Stimulated activated CD8-positive, alpha-beta memory T cell treated with anti-CD3 and anti-CD28 coated beads, Interleukin-4, amount 100 ng/mL, for 4 hours (primary cell): ENCODE measurements at places on chromosomes 5 and 9.
A peak's percentile ranks its signal among the peaks of the same experiment; 100 is the strongest.

DNA sequence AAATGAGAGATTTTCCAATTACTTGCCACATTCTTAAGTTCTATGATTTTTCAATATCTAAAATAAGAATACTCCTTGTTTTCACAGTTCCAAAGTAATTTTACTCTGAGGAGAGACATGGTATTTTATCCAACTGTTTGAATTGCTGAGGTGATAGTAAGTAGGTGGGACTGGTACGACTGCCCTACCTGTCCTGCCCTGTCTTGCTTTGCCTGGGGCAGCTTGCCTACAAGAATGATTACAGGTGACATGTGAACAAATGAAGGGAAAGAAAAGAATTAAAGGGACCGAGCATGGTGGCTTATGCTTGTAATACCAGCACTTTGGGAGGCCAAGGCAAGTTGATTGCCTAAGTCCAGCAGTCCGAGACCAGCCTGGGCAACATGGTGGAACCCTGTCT is 41.6 kb upstream of the HMGCS1 start:
- DNase-seq: no peak

DNA sequence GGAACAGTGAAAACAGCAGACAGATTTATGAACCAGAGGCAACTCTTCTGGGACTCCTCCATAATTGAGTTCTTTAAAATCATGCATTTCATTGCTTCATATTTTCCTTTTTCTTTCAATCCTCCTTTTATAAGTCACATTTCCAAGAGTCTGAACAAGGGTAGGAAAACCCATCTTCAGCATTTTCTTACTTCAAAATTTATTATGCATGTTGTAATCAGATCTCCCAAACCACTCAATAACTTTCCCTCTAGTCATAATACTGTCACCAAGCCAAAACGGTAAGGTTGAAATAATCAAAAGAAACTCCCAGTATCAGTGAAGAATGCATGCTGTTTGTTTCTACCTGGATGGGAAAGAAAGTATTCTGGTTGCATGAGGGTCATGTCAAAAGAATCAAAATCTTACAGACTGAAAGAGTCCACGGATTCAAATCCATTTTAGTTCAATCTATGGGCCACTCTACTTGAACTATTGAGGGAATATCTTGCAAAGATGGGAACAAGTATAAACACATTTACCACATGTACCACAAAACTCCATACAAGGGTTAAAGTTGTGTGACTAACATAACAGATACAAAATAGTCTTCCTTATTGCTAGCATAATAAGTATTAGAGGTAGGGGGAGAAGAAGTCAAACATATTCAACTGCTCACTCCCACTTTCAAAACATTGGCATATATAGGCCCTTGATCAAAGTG is 797.3 kb downstream of the MAT2B start:
- no peak for DNase-seq

GRCh38 chr5:103908336-103909080 is 345.9 kb upstream of the NUDT12 start:
- no peak for DNase-seq

DNA sequence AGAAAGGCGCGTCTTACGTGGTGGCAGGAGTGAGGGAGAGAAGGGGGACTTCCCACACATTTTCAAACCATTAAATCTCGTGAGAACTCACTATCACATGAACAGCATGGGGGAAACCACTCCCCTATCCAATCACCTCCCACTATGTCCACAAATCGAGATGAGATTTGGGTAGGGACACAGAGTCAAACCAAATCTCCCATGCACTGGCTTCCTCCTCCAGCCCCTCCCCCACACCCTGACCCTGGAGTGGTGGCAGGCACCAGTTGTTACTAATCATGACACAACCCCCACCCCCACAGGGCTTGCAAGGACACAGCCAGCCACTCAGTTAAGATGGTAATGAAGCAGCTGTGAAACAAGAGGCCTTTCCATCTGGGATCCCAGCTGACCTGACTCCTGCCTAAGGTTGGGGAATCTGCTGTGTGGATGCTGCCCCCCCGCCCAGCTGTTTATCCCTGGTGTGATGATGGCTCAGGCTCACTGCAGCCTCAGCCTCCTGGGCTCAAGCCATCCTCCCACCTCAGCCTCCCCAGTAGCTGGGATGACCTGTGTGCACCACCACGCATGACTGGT is 57.1 kb upstream of the FUBP3 start:
- no peak for DNase-seq

DNA sequence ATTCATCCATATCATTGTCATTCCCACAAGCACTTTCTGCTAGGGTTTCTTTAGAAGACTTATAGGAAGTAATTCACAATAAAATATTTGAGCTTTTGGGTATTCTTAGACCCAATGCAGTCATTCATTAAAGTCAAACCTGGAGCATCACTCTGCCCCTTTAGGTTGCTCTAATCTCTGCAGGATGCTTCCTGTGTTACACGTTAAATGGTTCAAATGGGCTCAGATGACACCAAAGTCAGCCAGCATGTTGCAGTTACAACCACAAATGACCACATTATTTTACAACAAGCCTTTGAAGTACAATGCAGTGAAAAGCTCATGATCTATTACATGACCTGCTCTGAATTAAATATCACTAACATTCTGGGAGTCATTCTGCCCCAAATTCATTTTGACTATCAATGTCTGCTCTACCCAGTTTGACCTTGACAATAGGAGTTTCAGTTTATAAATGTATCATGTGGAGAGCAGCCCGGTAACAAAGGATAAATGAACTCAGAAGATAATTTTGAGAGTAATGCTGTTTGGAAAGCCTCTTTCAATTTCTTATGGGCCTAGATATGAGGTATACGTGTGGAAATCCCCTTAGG is 668.6 kb upstream of the DMAC1 start:
- no peak for DNase-seq

GRCh38 chr5:10578869-10579268 is 15.0 kb downstream of the ANKRD33B start:
- DNase-seq: no peak

DNA sequence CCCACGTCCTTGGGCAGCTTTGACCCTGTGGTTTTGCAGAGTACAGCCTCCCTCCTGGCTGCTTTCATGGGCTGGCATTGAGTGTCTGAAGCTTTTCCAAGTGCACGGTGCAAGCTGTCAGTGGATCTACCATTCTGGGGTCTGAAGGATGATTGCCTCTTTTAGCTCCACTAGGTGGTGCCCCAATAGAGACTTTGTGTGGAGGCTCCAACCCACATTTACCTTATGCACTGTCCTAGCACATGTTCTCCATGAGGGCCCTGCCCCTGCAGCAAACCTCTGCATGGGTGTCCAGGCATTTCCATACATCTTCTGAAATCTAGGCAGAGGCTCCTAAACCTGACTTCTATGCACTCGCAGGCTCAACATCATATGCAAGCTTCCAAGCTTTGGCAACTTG is 644.2 kb upstream of the CDH9 start:
- DNase-seq: no peak

GRCh38 chr5:67206929-67207328 is 10.3 kb upstream of the CD180 start:
- DNase-seq: peak; percentile 62

GRCh38 chr5:160285316-160285715 is 27.0 kb downstream of the CCNJL start:
- no peak for DNase-seq

DNA sequence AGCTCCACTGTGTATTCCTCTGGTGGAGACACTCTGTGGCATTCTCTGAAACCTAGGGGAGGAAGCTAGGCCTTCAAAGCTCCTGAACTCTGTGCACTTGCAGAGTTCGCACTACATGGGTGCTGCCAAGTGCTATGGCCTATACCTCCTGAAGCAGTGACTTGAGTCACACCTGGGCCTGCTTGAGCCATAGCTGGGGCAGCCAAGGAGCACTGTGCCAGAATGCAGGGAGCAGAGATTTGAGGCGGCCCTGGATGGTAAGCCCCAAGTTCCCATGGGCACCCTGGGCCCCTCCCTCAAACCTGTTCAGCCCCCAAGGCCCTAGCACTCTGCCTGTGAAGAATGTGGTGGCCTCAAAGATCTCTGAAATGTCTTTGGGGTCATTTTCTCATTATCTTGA is 212.9 kb downstream of the SPATA31A6 start:
- DNase-seq: no peak

DNA sequence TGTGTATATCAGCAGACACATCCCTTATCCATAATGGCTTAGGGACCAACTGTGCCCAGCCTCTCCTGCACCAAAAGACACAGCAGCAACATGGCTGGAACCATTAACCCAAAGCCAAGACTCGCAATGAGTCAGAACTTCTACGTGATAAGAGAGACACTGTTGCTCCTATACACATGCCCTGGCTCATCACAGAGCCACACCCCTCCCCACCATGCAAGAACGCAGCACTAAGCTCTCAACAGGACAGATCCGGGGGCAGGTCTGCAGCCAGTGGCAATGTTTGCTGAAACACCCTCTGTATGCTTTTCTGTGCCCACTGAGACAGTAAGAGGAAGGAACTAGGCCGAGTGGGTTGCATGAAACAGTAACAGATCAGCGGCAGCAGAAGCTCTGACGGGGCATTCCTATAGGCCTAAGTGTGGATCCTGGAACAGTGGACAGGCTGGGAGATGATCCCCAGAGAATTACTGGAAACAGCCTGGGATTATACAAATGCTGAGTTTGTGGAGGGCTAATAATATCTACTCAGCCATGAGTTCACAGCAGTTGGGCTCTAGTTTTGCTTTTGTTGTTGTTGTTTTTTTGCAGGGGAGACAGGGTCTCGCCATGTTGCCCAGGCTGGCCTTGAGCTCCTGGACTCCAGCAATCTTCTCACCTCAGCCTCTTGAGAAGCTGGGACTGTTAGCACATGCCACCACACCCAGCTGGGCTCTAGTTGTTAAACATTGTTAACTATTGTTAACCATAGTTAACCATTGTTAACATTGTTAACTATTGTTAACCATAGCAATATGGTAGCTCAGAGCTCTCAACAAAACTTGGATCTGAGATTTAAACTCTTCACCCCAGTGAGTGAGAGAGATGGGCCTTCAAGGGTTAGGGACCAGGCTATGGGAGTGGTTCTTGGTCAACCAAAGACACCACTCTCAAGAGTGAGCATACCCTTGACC is 41.0 kb downstream of the B4GALT1 start:
- no peak for DNase-seq

DNA sequence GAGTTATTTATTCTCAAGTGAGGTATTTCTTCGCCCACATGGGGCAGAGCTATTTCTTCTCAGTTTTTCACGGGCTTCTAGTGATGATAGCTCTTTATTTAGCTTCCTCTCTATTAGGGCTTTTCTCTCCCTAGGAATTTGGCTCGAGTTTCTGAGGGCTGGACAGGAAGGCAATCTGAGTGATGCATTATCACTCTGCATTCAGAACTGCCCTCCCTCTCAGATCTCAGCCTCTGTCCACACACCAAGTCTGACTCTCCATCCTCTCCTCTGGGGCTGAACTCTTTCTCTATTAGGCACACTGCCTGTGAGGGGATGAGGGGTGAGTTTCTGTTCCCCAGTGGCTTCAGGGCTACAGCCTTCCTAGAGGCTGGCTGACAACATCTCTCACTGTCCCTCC is 14.9 kb upstream of the SCAMP1 start:
- DNase-seq: no peak

DNA sequence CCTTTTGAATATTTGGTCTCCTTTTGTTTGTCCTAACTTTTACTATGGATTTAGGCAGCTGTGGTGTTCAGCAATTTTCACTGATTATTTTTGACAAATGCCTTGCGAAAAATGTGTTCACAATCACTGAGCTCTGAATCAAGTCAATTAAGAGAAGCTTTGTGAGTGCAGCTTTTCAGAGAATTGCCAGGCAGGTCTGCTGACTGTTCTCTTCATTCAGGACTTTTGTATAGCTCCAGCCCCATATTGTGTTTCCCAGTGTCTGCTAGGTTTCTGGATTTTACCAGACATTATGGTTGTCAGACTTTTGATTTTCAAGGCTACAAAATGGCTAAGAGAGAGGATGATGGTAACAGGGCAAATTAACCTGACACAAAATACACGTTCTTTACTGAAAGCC is 1055.9 kb downstream of the CDH18 start:
- DNase-seq: no peak

DNA sequence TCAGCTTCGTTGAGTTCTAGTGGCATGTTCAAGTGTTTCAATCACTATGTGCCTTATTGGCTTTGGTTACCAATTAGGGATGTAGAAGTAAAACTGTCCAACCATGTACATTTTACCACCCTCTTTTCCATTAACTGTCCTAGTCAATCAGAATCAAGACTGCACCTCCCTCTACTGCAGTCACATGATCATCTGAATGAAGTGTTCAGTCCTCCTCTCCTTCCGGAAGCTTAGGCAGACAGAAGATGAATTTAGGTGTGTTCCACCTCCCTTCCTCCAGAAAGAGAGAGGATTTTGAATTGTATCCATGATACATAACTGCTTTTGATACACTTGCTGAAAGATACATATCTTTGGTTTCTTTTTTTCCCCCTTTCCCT is 133.7 kb downstream of the ERCC6L2 start:
- DNase-seq: no peak

DNA sequence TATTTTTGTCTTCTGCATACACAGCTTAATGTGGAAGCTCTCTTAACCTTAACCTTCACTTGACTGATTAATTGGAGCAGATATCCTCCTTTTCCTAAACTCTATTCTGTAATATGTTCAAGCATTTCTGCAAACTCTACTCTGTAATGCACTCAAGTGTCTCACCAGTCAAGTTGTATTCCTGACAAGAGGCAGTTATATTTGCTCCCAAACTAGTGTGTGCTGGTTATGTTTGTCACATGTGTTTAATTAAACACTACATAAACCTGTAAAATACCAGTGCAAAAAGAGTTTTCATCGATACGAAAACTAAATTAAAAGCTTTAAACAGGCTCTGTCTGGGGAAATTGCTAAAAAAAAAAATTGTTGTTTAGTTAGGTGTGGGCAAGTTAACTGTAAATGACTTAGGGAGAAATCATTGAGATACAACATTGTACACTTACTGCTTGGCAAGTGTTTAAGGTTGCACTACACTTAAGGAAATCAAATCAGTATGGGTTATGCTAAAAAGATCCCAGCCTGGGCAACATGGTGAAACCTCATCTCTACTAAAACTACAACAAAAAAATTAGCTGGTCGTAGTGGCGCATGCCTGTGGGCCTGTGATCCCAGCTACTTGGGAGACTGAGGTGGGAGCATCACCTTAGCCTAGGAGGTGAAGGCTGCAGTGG is 6.7 kb downstream of the FAF2 start:
- DNase-seq: no peak

- DNase-seq: no peak
These were observed 2.7 kb downstream of the CDO1 start for GRCh38 chr5:115813719-115814118.

DNA sequence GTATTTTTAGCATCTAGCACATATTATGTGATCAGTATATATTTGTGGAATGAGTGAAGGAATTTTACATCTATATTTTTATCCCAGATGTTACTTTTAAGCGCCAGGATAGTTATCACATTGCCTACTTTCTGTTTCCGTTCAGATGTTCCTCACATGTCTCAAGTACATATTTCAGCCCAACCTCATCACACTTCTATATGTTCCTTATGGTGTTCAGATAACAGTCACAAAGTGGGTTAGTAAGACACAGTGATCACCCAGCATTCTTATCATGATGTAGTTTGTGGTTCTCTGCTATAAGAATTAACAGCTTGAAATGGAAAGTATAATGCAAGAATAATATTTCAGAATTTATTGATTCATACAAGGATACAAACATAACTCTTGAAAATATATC is 170.0 kb upstream of the RASA1 start:
- no peak for DNase-seq
